NCI-H1105 treated with DMSO at 0.1 percent for 48 hours (cell line): ENCODE measurements at places on chromosomes 12 and 14.

- no peak for DNase-seq
Measured at GRCh38 chr14:71487449-71487848, 444.8 kb upstream of the RGS6 start.

GRCh38 chr14:103879570-103880347, 32.4 kb upstream of the PPP1R13B start:
- DNase-seq: no peak

GRCh38 chr12:119589097-119589496, 4.5 kb upstream of the TMEM233 start:
- no peak for DNase-seq

DNA sequence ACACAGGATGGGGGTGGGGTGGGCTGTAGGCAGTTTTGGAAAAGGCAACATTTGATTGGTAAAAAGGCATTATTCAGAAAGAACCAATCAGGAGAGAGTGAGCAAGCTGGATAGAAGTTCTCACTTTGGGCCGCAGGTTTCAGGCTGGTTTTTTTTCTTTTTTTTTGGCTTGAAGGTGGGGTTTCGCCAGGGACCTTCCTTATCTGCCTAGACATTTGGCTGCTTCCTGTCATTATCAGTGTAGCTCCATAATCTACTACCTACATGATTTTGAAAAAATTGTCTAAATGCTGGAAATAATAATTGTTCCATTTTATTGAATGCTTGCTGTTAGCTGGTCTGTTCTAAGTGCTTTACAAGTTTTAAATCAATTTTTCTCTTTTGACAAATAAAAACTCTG, 649.0 kb downstream of the TMTC2 start:
- DNase-seq: no peak

GRCh38 chr12:94244165-94245133, 96.1 kb downstream of the PLXNC1 start:
- DNase-seq: no peak

GRCh38 chr12:63918800-63919300, 74.3 kb downstream of the SRGAP1 start:
- no peak for DNase-seq

GRCh38 chr12:18521461-18521860, 216.4 kb downstream of the PLCZ1 start:
- no peak for DNase-seq

GRCh38 chr12:92821142-92821541, 108.0 kb downstream of the EEA1 start:
- no peak for DNase-seq

DNA sequence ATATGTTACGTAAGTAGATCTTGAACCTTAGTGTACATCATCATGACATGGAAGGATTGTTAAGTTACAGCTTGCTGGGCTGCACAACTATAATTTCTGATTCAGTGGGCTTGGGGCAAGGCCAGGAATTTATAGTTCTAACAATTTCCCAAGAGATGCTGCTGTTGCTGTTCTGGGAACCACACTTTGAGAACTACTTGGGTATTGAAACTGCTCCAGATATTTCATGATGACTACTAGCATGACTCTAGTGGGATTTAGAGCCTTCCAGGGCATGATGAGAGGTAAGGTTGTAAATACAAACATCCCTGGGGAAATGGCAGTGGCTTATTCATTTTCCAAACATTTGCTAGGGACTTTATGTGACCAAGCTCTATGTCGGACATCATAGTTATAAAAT, 904.8 kb upstream of the SEL1L start:
- no peak for DNase-seq

DNA sequence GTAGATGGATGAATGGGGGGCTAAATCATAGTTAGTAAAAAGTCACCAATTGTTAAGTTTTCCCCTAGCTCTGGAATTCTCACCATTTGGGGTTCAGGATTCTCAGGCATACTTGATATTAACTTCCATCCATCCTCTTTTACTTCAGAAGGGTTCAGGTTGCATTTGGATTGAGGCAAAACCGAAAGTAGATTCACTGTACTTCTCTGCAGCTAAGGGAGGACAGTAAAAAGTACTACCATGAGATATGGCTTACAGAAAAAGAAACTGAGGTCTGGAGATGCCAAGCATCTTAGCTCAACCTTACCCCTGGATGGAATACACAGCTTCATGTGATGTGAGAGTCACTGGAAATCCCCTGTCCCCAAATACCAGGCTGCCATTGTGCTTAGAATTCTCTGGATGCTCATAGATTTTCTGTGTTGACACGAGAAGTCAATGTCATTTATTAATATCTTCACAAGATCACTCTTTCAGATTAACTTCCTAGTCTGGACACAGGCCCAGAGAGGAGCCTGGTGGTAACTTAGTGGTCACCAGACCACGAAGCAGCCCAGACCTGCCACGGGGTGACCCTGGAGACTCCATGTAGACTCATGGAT, 87.1 kb downstream of the SSPN start:
- no peak for DNase-seq

GRCh38 chr12:1776170-1776921, 44.0 kb upstream of the LRTM2 start:
- DNase-seq: no peak

GRCh38 chr12:21456291-21456780, 18.9 kb downstream of the PYROXD1 start:
- DNase-seq: no peak

DNA sequence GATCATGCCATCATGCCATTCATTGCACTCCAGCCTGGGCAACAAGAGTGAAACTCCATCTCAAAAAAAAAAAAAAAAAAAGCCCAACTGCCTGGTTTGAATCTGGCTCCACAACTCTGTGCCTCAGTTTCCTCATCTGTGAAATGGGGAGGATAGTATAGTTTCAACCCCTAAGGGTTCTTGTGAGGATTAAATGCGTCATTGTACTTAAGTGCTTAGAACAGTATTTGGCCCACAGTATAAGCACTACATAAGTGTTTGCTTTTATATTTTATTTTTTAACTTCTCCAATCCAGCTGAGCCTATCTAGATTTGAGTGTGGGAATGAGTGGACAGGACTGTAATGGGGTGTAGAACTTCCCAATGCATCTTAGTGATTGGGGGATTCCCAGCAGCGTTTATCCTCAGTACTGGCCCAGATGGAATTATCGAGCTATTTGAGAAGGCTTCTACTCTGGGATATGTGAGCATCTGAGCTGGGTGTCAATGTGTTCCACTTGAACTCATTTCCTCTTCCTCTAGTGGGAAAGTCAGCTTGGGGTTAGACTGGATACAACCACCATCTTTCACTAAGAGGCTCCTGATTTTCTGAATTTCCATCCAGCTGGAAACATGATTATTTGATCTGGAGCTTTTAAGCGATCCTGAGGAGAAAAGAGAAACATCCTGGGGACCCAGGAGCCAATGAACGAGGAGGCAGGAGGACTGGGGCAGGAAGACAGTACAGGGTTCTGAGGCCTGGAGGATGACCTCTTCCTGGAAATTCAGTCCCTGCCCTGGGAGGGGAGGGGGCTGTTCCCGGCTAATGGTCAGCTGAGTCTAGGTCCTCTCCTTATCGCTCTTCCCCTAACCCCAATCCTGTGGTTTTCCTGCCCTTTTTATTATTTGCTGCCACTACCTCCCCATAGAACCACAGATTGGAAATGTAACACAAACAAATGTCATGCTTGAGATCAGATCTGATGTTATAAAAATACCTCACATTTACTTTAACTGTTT, 9.3 kb upstream of the ESPL1 start:
- no peak for DNase-seq

DNA sequence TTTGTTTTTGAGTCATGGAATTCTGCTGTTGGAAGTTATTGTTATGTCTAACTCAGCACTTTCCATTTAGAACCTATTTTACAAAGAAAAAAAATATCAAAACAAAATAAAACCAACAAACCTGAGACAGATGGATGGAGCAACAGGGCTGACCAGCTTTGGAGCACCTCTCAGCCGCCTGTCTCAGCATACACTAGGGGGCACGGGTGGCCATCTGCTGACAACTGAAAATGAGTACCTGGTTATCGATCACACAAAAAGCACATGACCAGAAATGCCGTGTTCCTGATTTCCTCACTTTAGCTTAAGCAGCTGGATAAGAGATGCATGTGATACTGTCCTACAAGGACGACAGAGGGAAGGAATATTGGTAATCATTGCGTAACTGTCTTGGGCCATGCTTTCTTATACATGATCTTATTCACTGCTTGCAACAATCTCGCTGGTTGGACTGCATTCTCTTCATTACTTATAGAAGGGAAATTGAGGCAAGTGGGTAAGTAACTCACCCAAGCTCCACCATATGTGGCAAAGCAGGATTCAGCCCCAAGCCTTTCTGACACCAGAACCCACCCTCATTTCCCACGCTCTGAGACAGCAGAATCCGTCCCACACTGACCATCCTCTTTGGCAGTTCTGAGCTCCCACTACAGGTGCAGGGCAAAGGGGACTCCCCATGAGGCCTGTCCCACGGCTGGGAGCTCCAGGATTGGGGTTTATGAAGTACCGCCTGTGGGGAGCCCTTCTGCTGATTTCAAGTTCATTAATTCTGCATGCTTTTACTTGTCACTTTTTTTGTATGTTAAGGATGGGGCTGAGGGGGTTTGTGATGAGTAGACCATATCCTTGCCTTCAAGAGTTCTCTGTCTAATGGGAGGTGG, 43.5 kb downstream of the C14orf132 start:
- no peak for DNase-seq

- no peak for DNase-seq
Measured at GRCh38 chr12:124682425-124683151, 115.2 kb upstream of the NCOR2 start.

DNA sequence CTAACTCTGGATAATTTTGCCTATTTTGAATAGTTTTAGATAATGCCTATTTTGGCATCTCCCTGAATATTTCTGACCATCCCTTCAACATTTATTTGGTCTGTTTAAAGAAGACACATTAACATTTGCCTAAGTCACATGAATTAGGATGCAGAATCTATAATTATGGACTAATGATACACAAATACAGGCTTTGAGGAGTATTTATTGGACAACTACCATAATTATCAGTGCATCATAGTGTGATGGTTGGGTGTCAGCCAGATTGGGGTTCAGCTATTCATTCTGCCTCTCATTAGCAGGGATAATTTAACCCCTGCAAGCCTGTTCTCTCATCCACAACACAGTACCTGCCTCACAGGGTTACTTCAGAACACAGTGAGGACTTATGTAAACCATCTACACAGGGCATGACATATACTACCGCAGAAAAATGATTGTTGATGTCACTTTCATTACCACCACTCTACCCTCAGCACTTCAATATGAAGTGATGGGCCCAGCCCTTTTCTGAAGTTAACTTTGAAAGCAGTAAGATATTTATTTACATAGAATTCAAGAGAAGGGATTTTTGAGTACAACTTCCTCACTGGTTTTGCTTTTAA, 14.4 kb downstream of the PRKCH start:
- peak; percentile 77 for DNase-seq

- DNase-seq: no peak
Measured at GRCh38 chr14:69532561-69533340, 41.9 kb downstream of the CCDC177 start.

DNA sequence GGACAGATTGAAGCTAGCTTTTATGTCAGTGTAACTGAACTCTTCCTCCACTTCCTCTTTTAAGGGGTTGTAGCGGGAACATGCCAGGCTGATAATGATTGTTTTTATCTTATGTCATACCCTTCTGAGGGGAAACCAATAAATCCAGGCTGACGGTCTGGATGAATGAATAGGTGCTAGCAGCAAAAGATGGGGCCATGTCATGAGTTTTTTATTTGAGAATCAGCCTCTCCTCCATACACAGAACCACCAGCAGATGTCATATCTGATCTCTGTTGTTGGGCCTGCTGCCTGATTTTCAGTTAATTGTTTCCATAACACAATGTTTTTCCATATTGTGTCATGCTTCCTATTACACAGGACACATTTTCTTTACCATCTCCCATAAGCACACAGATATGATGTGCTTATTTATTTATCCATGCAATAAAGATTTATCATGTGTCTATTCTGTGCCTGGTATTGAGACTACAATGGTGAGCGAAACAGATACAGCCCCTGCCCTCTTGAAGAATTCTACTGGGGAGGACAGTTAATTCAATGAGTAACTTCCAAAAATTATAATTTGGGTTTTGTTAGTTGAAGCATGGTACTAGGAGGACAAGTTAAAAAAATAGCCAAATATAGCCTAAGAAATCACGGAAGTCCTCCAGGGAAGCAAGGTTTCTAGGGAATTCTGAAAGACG, 33.6 kb upstream of the CRY1 start:
- DNase-seq: peak; percentile 67

DNA sequence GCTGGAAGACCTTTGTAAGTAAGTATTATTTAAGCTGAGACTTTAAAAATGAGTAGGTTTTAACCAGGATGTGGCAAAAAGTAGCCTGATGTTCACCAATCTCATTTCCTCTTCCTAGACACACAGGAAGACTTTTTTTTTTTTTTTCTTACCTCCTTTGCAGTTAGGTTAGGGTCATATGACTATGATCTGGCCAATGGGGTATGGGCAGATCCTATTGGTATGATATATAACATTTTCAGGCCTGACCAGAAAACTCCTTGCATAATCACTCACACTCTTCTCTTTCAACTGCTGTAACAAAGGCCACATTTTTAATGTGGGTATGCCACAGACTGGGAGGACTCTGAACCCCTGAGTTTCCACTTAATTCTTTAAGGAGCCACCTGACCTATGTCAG, 2.7 kb upstream of the RPS6KA5 start:
- no peak for DNase-seq

GRCh38 chr14:72053651-72054050, 121.4 kb downstream of the RGS6 start:
- no peak for DNase-seq

DNA sequence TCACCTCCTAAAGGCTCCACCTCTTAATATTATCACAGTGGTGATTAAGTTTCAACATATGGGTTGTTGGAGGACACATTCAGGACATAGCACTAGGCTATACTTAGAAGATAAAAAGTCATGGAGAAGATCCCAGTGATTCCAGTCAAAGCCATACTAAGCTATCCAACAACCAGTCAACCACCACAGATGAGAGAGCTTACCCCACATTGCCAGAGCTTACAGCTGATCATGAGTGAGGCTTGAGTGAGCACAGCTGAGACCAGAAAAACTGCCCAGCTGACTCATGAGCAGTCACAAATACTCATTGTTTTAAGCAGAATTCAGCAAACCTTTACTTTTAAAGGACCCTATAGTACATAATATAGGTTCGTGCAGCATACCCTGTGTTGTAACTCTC, 85.1 kb downstream of the DRAM1 start:
- no peak for DNase-seq

DNA sequence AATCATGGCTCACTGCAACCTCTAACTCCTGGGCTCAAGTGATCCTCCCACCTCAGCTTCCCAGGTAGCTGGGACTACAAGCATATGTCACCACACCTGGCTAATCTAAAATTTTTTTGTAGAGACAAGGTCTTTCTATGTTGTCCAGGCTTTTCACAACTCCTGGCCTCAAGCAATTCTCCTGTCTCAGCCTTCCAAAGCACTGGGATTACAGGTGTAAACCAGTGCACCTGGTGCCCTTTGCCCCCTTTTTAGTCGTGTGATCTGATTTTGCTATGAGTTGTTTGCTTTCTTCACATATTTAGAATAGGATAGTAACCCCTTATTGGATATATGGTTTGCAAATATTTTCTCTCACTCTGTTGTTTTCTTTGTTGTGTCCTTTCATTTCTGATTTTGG, 1.7 kb upstream of the RAD52 start:
- DNase-seq: no peak
